Naive thymus-derived CD8-positive, alpha-beta T cell (primary cell): ENCODE measurements at places on chromosomes 1 and 21.

DNA sequence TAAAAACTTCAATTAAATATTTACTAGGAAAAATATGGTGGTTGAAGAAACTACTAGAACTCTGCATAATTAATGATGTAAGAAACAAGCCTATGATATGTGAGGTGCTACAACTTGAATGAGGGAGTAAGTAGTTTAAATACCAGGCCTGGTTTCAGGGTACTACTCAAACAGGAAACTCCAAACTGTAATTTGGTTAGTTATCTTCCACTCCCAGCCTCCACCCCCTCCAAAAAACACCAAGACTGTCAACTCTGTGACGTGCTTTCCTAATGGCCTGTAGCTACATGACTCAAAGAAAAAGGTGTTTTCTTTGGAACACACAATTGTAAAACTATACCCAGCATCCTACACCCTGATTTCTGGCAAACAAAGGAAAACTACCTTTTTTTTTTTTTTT lies 55.9 kb upstream of the RCC1 start:
- DNase-seq: no peak

DNA sequence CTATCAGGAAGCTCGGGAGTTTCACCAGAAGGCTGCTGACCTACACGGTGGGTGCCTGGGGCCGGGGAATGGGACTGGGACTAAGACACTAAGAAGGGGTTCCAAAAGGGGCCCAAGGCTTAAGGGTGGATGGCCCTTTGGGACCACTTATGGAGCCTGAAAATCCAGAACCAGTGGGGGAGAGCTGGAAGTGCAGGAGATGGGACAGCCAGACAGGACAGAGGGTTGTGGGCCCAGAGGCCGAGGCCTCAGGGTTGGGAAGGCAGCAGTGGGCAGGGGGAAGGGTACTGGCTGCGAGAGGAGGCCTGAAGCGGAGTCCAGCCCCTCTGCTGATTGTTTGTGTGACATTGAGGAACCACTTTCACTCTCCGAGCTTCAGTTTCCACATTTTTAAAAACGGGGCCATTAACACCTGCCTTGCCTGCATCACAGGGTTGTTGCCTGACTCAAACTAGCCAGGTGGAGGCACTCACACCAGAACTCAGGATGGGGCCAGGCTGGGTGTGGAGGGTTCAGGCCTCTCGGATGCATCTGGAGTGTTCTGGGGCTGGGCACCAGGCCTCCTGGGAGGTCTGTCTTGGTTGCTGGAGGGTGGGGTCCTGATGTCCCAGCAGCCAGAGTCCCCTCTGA lies 3.0 kb downstream of the TTC24 start:
- peak; percentile 44 for DNase-seq

DNA sequence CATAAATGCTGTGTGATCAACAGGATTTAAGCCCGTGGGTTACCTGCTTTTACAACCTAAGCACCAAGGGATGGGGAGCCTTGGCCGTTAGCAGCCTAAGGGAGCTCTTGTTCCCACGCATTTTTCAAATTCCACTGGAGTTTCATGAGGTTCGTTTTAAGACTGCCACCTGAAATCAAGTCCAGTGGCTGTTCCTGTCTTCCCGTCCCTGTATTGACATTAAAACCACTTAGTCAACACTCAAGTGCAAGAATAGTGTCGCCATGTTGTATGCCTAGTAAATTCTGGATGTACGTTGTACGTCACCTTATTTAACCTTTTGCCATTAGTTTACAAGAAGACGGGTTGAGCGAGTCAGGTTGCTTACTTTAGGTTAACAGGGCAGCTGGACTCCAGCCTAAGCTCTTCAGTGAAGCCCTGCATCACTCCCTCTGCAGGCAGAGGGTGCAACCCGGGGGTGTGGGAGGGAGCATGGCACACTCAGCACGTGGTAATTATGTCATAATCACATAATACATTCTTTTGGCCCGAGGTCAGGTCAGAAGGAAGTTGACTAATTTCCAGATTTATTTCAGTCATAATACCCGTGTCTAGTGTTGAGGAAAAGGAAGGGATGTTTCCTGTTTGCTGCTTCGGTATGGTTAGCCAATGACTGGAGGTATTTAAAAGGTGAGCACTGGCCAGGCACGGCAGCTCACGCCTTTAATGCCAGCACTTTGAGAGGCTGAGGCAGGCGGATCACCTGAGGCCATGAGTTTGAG lies 42.5 kb downstream of the CNST start:
- no peak for DNase-seq

DNA sequence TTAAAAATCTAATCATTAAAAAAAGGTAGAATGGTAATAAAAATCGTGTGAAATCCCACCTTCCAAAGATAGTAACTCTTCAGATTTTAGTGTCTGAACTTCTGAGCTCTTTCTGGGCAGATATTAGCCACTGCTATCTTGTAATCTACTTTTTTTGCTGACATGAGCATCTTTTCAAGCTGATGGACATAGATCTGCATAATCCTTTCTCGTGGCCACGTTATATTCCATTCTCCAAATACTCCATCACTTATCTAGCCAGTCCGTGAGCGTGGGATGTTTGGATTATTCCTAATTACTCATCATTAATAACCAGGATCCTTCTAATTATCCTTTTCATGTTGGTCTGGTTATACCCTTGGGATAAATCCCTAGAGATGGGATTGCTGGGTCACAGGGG lies 254.2 kb upstream of the VAMP3 start:
- no peak for DNase-seq

DNA sequence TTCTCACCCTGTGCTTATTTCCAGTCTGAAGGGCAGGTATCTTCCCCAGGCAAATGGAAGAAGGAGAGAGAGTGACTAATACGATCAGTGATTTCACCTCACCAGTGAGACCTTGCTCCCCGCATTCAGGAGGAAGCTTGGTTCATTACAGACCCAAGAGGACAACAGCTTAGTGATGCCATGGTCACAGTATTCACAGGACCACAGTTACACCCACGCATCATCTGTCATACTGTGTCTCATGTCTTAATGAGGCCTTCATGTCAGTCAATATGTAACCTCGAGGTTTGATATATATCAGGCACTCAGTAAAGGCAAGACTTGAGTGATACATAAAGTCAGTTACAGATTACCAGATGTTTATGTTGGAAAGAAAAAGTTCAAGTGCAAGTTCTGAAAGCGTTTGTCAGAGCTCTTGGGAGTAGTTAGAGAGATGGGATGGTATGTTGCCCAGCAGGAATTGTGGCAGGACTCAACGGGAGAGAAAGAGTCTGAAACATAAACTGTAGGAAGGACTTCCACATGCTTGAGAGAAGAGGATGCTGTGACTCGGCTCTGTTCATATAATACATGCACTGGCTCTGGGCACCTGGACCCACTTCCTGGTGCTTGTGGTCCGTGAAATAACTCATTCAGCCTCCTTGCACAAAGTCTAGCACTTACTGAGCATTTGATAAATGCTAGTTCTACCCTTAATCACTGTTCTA lies 33.3 kb downstream of the GNPAT start:
- no peak for DNase-seq

DNA sequence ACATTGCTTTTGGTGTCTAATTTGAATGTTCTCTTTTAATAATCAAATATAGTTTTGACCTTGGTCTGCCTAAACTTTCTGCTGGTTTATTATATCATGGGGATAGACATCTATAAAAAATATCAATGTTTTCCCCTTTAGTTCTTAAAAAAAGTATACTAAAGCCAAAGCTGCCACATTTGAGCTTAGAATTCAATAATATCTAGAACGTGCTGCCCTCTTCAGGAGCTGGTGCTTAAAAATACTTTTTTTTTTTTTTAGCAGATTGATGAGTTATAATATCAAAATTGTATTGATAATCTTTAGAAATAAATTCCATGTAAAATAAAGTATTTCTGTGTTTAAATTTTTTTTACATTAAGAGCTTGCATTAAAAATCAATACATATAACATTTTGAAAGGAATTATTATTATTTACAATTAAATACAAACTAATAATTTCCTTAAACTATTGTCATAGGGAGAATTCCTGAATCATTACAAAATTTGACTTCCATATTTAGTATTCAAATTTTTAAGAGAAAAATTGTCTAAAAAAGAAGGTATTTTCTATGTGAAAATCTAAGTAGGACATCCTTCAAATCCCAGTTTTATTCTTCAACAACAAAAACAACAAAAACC lies 40.1 kb upstream of the ADGRL2 start:
- no peak for DNase-seq

DNA sequence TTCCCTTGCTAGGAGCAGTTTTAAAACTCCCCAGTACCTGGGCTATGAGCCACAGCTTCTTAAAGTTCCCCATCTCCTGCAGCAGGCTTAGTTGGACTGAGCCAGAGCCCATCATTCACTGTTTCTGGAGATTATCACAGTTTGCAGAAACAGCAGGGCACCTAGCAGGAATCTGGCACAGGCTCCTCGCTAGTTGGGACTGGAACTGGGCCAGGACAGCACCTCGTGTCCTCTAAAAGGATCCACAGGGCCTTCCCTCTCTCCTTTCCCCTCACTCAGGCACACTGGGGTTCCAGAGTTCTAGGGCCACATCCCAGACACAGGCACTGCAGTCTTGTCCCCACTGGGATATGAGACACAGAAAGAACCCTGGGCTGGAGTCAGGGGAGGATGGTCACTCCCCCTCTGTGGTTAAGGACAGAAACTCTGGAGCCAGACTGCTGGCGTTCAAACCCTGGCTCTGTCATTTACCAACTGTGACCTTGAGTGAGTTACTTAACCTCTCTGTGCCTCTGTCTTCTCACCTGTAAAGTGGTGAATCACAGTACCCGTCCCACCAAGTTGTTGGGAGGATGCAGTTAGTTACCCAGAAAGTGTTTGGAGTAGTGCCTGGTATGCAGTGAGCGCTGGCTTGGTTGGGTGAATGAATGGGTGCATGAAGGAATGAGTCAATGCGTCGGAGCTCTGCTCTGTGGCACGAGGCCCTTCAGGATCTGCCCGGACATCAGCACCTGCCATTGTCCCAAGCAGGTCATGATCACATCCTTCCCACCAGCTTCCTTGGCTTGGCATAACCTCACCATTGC lies 18.8 kb upstream of the ECE1 start:
- no peak for DNase-seq

DNA sequence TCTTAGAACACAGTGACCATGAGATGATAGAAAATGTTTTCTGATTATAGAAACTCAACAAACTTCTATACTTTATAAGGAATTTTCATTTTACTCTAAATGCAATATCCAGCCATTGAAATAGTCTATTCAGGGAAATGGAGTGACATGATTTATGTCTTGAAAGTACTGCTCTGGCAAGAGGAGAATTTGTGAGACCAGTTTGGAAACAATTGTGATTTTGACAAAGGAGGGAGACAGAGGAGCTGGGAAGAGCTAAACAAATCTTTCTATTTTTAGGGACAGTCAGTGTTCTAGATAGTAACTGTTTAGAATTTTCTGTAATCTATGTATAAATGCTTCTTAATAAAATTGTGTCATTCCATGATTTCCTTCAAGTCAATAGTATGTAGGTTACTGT lies 252.3 kb downstream of the FMN2 start:
- DNase-seq: no peak

GRCh38 chr1:193592317-193592716 lies 405.9 kb upstream of the B3GALT2 start:
- DNase-seq: no peak

DNA sequence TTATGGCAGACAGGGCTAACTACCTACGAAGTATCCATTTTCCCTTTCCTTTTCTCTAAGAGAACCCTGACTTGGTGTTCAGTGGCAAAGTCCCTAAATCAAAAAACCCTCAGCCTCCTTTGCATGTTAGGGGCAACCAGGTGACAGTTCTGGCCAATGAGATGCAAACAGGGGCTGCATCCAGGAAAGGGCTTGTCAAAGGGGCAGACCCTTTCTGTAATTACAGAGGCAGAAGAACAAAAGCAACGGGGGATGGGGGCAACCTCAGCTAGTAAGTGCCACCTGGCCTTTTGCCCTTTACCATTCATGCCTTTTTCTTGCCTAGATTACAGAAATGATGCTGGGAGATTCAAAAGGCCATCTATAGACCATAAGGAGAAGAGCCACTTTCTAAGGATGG lies 34.4 kb downstream of the GLUL start:
- no peak for DNase-seq

- DNase-seq: no peak
Observed at GRCh38 chr1:111372336-111372965, 55.1 kb downstream of the OVGP1 start.

DNA sequence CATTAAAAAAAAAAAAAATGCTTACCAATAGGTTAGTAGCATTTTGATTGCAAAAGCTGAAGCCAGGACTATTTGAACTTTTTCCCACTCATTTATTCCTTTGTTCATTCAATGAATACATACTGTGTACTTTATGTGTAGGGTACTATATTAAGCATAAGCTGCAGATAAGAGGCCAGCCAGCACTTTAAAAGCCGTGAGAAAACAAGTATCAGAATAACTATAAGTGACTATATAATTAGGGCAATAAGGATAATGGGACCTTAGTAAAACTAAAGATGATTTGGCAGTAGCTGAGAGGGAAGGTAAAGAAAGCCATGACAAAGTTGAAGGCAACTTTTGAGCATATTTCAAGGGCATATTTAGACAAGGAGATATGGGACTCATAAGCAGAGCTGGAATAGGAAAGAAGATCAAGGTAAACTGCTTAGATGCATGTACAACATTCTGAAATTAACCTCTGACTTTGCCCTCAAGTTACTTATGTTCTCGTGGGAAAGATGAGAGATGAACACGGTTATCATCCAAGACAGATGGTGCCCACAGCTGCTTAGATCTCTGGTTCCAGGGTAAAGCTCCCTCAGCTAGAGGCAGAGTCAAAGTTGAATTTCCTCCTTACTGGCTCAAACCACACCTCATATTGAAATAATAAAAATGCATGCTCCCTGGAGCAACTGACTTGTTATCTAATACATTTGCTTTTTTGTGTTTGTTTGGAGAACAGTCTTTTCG lies 44.0 kb upstream of the FMO2 start:
- DNase-seq: no peak
